ELR (cell line): ENCODE measurements at places on chromosomes 7 and 10.
A peak's percentile ranks its signal among the peaks of the same experiment; 100 is the strongest.

DNA sequence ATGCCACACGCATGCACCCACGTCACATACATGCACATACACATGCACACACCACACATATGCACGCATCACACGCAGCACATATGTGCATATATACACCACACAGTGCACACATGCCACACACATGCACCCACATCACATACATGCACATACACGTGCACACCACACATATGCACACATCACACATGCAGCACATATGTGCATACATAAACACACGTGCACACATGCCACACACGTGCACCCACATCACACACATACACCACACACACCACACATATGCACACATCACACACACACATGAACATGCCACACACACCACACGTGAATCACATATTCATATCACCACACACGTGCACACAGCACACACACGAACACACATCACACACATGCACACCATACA, 338.8 kb downstream of the PTPRN2 start:
- DNase-seq, result no peak

GRCh38 chr7:23373151-23374004, 74.2 kb downstream of the MALSU1 start:
- DNase-seq, result peak; percentile 53

DNA sequence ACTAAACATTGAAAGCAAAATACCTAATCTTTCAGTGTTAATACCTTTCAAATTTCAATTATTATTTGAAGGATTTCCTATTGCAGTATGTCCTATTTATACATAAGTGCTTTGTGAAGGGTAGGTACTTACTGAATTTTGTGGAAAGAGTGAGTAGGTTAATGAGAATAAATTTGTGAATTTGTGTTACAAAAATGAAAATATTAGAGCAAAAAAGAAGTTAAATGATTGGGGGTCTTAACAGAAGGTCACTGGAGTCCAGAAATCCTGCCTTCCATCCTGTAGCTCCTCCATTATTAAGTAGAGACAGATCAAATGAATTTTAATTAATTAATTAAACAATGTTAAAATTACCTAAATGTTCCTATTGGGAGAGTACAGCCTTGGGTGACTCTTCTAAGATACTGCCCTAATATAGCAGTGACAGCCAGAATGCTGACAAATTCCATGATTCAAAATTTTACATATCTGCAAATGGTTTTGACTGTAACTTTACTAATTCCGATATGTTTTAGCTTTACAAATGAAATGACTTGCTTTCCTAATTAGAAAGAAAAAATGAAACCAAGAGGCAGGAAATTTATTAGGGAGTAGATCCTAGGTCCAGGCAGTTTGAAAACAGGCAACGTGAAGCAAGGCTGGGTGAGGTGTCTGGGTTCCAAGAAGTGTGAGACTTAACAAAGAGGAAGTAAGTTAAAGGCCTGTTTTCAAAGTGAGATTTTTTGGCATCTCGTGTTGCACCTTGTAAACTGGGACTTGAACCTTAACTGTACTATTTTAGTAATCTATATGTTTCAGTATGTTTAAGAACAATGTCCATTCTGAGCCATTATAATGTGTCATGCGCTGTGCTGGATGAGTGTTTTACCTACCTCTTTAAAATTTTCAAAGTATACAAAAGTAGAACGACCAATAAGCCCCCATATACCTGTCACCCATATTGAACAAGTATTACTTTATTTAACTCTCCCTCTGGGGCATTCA, 1.5 kb downstream of the PIK3CG start:
- no peak for DNase-seq

- DNase-seq, result no peak
Measured at GRCh38 chr10:129497013-129497412, 30.0 kb downstream of the MGMT start.

GRCh38 chr7:102215711-102216110, 71.0 kb upstream of the SH2B2 start:
- DNase-seq, result no peak

DNA sequence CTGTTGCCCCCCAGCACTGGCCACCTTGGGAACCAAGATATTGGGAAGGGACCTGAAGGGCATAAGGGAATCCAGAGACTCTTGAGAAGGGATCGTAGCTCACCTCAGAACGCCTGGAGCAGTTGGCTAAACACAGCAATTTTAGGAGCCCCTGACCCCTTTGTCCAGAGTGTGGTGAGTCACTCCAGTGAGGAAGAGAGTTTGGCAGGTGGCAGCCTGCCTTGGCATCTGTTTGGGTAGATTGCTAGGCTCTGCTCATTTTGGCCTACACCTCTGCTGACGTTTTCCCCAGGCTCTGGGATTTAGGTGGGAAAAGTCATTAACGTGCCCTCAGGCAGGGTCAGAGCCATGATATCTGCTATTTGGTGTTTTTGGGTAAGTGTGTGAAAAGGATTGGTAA, 100.6 kb downstream of the GRB10 start:
- DNase-seq, result no peak

GRCh38 chr10:104527013-104527412, 114.1 kb upstream of the SORCS3 start:
- no peak for DNase-seq

- DNase-seq, result no peak
Measured at GRCh38 chr7:28266402-28266801, 85.8 kb upstream of the JAZF1 start.

GRCh38 chr10:127942811-127943210, 35.9 kb downstream of the PTPRE start:
- DNase-seq, result no peak

DNA sequence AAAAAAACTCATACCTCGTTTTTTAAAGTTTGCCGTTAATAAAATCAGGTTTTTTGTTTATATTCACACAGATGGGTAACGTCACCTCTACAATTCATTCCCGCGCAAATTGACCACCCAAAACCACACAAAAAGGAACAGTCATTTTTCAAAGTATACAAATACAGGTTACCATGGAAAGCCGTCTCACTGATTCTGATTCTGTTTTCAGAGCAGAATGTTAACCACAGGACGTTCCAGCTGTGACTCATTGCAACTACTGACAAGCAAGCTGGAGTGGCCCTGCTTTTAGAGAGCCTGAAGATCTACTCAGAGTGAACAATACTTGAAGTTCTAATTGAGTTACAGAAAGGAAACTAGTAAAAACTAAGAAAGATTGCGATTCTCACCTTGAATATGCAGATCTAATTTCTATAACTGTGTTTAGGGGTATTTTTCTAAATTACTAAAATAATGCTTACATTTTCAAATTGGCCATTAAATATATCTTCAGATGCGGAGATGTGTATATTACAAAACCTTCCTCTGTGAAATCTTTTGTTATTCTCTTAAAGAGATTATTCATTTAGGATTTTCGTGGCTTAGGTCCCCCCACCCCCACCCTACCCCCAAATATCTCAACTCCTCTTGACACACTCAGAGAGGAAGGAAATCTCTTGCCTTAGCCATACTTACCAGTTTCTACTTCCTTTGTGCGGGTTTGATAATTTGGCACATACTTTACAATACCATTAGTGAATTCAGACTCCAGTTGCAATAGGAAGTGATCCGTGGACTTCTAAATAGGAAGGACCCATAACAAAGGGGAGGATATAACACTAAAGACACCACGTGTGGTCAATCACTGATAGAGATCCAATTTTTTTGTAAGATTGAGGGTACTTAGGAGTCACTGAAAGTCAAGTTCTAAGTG, 106.0 kb downstream of the CUBN start:
- peak; percentile 100 for DNase-seq
